ENCODE measurements at places on chromosomes 1 and 21. TPM values are rescaled to one million over a fixed set of nuclear protein-coding genes. Genes with fewer than 3 reads are reported as not detected.

Gene PKLR
- polyA plus RNA-seq = 6.3 TPM

Gene OR2T10
- 0.11 TPM for polyA plus RNA-seq

Gene DCST1
- 0.31 TPM for polyA plus RNA-seq

Gene RSPO1
- polyA plus RNA-seq = 4.0 TPM

Gene PDZK1
- polyA plus RNA-seq = 150 TPM

Gene CAPZA1
- 144 TPM for polyA plus RNA-seq

Gene CELA2A
- polyA plus RNA-seq = not detected

Gene OR11L1
- not detected for polyA plus RNA-seq

Gene NR0B2
- polyA plus RNA-seq = 1.7 TPM

Gene SLC6A17
- 1.2 TPM for polyA plus RNA-seq

Gene LEPR
- 13.0 TPM for polyA plus RNA-seq

GRCh38 chr1:53732409-53732808 is 6.6 kb downstream of the GLIS1 start:
- DNase-seq = no peak

DNA sequence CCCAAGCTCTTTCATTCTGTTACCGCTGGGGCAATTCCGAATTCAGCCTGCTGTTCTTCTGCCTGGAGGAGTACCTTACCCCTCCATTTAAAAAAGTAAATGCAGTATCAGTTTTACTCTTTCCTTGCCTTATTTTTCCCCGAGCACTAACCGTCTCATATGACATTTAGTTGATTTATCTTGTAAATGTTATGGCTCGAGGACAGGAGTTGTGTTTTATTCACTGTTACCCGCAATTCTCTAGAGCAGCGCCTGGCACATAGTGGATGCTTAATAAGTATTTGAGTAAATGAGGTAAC is 425 bp upstream of the TADA1 start:
- DNase-seq = no peak

DNA sequence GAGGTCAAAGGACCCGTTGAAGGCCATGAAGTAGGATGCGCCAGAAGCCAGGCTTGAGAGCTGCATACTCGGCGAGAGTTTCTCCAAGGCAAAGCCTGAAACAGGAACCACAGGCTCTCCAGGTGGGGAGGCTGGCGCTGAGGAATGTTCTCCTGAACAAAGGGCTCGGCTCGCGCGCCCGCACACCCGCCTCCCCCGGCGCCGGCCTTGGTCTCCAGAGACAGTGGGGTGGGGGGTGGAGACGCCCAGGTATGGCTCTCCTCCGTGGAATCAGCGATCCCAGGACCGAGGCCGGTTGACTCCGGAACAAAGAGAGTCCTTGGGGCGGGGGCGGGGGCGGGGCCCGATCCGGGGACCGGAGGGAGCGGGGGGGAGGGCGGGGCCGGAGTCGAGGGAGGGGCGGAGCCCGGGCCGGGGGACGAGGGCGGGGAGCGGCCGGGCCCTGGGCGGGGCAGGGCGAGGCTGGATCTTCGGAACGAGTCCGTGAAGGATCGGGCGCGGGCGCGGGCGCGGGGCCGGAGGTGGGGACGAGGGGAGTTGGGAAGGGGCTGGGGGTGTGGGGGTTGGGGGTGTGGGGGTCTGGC is 85.0 kb downstream of the NKAIN1 start:
- peak; percentile 75 for DNase-seq

DNA sequence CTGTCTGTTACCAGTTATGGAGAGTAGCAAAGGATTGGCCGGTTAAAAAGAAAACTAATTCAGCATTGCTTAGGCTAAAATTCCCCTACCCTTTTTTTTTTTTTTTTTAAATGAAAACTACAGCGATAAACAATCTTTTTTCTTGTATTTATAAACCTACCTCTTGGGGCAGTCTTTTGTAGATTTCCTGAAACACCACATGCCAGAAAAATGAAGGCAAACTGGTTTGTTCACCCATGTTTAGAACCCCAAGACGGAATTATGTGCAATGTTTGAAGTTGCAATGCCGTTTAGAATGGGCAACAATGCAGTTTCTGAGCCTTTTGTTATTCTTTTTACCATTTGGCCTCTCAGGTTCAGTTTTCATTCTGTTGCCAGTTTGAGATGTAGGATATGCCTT is 59.1 kb downstream of the PRDM2 start:
- DNase-seq = no peak

GRCh38 chr1:40637470-40638007 is 27.9 kb downstream of the RIMS3 start:
- no peak for DNase-seq

DNA sequence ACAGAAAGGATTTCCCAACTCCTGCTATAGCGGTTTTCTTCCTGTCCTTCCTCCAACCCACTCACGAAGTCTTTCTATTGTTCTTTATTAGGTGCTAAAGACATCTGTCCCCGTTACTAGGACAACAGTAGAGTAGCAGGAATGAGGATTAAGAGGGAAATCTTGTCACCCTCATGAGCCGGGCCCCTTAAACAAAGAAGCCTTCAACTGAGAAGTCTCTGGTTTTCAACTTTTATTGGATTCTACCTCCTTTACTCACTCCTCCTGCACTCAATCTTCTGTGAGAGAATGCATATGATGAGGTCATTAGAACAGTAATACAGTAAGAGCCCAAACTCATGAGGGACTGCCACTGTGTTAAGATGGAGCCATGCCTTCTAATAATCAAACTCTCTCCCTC is 206.3 kb downstream of the OMA1 start:
- DNase-seq = no peak

- no peak for DNase-seq
These were observed 25.0 kb downstream of the GORAB start for GRCh38 chr1:170556917-170557316.

GRCh38 chr1:83098791-83099190 is 900.1 kb downstream of the TTLL7 start:
- DNase-seq = no peak

DNA sequence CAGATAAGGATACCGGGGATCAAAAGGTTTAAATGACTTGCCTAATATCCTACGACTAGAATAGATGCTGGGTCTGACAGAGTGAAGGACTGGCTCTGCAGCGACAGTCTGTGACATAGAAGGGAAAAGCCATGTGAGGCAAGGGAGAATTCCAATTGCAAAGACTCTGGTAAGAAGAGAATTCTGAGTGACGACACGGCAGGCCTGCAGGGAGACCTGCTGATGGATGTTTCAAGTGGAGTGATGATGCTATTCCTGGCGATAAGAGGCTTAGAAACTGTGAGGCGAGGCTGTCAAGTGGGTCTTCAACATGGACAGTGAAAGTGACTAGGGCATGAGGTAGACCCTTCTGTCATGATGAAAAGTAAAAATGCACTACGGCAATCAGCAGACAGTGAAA is 176.6 kb upstream of the PBX1 start:
- no peak for DNase-seq

DNA sequence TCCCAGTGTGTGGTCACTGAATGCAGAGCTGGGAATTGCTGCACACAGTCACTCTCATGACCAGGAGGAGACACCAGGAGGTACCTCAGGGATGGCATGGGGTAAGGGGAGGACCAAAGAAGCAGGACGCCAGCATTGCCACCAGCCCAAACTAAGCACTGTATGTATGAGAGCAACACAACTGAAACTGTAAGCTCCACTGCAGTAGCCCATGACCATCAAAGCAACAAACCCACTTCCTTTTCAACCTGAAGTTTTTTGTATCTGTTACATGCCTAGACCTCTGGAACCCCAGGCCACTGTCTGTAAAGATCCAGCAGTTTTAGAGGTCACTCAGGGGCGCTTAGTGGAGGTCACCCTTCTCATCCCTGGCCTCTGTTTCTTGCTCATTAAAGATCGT is 164.3 kb downstream of the SETD4 start:
- no peak for DNase-seq

- DNase-seq = no peak
These were observed 11.2 kb upstream of the PLPP3 start for GRCh38 chr1:56590520-56591011.

GRCh38 chr1:154807048-154807591 is 63.0 kb downstream of the KCNN3 start:
- DNase-seq = no peak

DNA sequence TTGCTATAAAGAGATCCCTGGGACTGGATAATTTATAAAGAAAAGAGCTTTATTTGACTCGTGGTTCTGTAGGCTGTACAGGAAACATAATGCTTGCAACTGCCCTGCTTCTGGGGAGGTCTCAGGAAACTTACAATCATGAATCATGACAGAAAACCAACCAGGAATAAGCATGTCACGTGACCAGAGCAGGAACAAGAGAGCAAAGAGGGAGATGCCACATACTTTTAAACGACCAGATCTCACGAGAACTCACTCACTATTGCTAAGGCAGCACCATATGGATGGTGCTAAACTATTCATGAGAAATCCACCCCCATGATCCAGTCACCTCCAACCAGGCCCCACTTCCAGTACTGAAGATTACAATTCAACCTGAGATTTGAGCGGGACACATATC is 49.8 kb upstream of the RCC1 start:
- no peak for DNase-seq

DNA sequence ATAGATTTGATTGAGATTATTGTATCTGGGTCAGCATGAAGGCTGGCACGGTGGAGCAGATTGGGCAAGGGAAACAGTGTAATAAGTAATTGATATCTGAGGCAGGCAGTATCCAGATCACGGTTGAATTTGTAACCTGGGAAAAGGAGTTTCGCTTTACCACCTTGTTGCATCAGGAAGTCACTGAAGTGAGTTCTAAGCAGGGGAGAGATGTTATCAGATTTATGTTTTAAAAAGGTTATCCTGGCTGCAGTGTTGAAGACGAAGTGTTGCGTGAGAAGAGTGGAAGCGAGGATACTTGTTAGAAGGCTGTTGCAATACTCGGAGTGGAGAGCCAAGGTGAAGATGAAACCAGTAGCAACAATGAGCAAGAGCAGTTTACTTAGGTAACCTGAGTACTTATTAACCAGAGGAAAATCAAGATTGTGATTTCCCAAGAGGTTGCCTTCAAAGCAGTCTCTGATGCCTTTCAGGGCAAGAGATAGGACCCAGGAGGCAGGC is 77.8 kb downstream of the LHX9 start:
- DNase-seq = no peak

- no peak for DNase-seq
These were observed 86.9 kb downstream of the KCNJ15 start for GRCh38 chr21:38343691-38344090.

- no peak for DNase-seq
These were observed 54.9 kb upstream of the NEK7 start for GRCh38 chr1:198101716-198102453.

DNA sequence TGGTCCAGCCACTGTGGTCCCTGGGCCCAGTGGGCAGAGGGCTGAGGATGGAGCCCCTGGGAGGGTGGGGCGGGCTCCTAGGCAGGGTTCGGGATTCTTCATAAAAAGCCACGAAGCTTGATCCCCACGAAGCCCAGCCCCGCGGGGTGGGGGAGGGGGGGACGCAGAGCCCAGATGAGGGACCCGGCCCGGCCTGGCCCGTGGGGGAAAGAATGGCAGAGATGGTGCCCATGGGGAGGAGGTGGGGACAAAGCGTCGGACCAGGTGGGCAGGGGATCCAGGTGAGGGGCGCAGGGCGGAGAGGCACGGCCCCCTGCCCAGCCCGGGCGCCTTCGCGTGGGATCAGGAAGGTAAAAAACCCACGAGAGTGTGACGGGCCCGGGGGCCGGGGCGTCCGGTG is 6.0 kb upstream of the SMIM12 start:
- DNase-seq = no peak

GRCh38 chr1:29258189-29258975 is 22.1 kb downstream of the PTPRU start:
- DNase-seq = no peak

- no peak for DNase-seq
These were observed 23.2 kb downstream of the CD1D start for GRCh38 chr1:158203693-158204457.

- DNase-seq = no peak
These were observed 149.0 kb downstream of the ATP6V1G3 start for GRCh38 chr1:198391393-198392020.

DNA sequence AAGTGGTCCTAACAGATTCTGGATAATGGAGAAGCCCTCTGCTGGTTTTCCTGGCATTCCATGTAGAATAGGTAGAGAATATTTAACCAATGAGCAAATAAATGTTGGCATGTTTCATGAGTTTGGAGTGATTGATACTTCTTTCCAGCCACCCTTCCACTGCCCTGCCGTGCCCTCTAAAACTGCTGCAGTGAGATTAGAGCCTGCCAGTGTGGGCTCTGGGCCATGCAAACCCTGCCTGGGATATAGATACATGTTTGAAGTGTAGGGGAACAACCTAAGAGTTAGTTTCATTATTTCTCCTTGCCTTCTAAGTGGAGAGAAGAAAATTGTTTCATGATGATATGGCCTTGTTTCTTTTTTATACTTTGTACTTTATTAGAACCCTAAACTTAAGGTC is 10.4 kb downstream of the UBE2Q1 start:
- no peak for DNase-seq

- DNase-seq = no peak
These were observed 17.4 kb upstream of the CR1L start for GRCh38 chr1:207627496-207627895.

- DNase-seq = no peak
These were observed 6.2 kb upstream of the MARK1 start for GRCh38 chr1:220521778-220522177.

- no peak for DNase-seq
These were observed 142.6 kb downstream of the SMYD3 start for GRCh38 chr1:246364415-246364941.

DNA sequence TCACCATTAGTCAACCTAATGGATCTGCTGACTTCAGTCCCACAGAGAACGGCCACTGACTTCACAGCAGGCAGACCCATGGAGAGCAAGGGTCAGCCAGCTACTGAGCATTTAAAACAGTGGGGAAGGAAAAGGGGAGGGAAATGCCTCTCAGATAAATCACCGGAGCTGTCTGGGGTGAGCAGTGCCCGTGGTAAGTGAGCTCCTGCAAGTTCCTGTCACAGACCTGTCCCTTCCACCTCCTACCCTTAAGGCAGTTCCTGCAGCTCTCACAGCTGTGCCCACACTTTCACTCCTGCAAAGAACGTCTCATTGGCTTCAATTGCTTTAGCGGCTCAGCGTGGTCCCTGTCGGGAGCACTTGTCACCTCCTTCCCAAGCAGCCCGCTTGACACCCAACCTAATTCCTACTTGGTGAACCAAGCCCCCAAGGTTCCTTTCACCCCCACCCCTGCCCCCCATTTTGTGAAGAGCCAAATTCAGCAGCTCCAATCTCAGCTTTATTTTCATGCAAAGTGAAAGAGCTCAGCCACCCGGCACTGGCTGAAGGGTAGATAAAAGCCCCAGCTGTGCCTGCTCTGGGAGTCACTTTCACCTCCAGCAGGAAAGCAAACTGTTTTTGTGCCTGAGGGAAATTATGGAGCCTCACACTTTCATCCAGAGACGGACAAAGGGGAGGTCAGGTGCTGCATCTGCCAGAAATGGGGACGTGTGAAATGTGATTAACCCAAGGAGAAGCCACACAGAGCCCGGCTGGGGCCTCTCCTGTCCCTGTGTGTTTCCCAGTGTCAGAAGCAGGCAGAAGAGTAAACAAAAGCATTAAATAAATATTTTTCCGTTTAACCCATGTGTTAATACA is 306.2 kb downstream of the TTLL7 start:
- peak; percentile 47 for DNase-seq

DNA sequence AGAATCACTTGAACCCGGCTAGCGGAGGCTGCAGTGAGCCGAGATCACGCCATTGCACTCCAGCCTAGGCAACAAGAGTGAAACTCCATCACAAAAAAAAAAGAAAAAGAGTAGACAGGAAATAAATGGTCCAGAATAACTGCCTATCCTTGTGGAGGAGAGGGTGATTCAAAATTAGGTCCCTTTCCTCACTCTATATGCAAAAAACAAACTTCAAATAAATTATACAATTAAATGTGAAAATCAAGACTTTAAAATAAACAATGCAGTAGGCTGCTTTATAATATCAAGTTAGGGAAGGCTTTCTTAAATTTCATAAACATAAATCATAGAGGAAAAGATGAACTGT is 26.4 kb downstream of the MRPL39 start:
- no peak for DNase-seq
